ENCODE measurements at places on chromosomes 5 and 9. TPM values are rescaled to one million over a fixed set of nuclear protein-coding genes. Genes with fewer than 3 reads are reported as not detected.

GRCh38 chr5:120449501-120449900 lies 14.6 kb upstream of the PRR16 start:
- no peak for DNase-seq

DNA sequence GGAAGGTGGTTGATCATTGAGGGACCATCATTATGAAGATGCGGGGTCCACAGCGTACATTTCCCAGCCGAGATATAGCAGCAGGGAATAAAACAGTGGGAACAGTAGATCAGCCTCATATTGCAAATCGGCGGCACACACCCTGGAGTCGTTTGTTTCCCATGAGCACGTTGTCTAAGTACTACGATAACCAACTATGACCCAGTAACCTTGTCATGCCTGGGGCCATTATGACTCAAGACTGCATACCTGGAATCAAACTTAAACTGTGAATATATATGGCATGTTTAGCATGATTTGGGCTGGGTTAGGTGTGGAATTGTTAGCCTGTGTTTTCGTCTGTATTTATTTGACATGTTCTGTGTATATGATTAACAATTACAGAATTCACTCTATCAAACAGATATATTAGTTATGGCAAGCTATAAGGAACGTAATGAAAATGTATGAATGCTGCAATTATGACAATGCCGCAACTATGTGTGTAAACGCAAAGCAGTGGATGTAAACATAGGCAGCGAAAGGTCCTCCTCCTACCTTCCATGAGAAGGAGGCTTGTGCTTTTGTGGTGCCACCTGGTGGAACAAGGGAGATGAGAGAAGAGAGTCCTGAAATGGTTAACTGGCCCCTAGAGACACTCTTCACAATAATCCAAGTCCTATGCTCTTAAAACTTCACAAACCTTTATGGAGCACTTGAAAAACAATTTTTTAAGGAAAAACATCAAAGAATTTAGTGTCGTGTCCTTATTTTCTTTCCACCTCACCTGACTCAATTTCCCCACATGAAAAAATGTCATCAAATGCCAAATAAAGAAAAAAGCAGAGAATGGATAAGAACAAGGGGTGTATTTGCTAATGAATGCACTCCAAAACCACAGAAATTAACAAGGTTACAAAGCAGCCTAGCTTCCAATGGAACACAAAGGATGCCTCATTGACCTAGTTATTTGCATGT lies 47.1 kb downstream of the SEMA5A start:
- no peak for DNase-seq

DNA sequence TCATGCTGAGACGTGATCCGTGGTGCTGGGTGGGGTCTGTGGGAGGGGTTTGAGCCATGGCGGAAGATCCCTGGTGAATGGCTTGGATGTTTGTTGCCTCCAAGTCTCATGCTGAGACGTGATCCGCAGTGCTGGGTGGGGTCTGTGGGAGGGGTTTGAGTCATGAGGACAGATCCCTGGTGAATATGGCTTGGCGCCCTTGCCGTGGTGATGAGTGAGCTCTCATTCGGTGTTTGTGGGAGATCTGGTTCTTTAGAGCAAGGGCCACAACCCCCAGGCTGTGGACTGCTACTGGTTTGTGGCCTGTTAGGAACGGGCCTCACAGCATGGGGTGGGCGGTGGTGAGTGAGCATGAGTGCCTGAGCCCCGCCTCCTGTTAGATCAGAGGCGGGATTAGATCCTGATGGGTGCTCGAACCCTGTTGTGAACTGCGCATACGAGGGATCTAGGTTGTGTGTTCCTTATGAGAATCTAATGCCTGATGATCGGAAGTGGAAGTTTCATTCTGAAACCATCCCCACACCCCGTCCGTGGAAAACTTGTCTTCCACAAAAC lies 31.2 kb downstream of the NKD2 start:
- DNase-seq, result no peak

The N4BP3 gene
- 2.3 TPM for total RNA-seq

The TAF1L gene
- not detected for total RNA-seq
